Activated CD8-positive, alpha-beta memory T cell treated with anti-CD3 and anti-CD28 coated beads for 24 hours (primary cell): ENCODE measurements at places on chromosomes 6 and 20.
A peak's percentile ranks its signal among the peaks of the same experiment; 100 is the strongest.

- DNase-seq = no peak
Measured at GRCh38 chr6:29976253-29976587, 33.9 kb downstream of the HLA-A start.

DNA sequence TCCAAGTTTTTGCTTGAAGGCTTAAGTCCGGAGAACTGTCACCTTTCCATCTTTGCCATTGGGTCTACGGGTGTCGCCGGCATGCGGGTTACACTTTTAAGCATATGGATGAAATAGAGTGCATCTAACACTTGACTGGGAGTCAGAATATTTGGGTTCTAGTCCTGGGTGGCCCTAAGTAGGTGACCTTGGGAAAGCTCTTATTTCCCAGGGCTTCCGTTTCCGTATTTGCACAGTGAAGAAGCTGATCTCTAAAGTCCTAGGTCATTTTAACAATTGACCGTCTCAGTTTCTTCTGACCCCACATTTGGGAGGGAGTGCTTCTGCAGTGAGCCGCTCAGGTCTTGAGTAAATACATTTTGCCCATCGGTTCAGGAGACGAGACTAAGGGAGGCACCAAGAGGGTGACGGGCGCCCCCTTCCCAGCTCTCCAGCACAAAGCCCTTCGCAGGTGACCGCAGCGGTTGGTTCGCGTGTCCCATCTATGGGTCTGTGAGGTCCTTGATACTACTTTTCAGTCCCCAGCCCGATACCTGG is 651 bp upstream of the BLTP3A start:
- DNase-seq = no peak

- no peak for DNase-seq
Measured at GRCh38 chr6:101545191-101545590, 151.7 kb downstream of the GRIK2 start.

DNA sequence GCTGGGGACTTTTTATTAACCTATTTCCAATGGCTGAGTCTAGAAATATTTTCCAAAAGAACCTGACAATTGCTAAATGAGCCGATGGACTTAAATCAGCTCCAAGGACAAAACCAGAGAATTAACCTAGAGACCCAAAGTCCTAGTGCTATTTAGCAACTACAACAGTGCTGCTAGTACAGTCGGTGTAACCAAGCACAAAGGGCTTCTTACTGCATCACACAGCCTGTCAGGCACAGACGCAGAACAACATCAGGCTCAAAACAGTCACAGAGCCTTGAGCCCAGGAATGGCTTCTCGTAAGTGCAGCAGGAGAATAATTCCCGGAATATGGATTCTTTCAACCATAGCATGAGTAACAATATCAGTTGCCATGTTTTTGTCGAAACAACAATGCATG is 70.0 kb downstream of the GFOD1 start:
- no peak for DNase-seq

DNA sequence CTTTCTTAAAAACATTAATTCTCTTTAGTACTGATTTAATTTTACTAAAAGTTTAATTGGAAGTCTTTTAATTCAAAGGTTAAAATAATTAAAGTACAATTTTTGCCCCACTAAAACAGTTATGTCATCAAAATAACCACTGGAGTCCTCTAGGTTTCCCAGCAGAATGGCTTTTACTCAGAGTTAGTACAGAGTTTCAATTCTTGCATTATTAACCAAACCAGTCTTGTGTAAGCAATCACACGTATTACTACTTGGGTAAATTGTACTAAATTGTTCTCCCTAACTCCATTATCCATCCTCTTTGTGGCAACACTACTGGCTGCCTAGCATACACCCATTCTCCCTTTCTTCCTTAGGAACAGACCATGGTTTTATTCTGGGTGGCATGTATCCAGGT is 36.9 kb downstream of the CDK19 start:
- no peak for DNase-seq

DNA sequence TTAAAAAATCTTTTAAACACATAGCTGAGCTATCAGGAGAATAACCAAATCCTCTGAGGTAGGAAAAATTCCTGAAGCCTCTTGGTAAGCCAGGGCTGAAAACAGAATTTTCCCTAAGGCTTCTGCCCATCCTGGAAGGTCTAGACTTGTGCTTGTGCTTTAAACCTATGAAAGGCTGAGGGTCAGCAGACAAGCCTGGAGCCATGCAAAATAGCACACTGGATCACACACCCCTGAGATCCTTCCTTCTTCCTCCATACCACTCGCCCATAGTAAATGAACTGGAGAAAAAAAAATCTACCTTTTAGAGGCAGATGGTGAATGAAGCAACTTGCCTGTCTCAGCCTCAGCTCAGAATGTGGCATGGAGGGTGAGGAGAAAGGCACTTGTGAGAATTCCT is 144.4 kb downstream of the UBE3D start:
- no peak for DNase-seq

- no peak for DNase-seq
Measured at GRCh38 chr6:53829698-53830221, 35.0 kb downstream of the LRRC1 start.

- no peak for DNase-seq
Measured at GRCh38 chr6:27288136-27289044, 23.7 kb downstream of the POM121L2 start.

- no peak for DNase-seq
Measured at GRCh38 chr20:47368301-47368700, 11.8 kb upstream of the ZMYND8 start.

- peak; percentile 87 for DNase-seq
Measured at GRCh38 chr6:134175532-134176263, 123.3 kb upstream of the SLC2A12 start.

- no peak for DNase-seq
Measured at GRCh38 chr20:61052195-61052750, 199.8 kb upstream of the CDH4 start.

GRCh38 chr20:32474967-32475811 is 109.9 kb downstream of the NOL4L start:
- no peak for DNase-seq

DNA sequence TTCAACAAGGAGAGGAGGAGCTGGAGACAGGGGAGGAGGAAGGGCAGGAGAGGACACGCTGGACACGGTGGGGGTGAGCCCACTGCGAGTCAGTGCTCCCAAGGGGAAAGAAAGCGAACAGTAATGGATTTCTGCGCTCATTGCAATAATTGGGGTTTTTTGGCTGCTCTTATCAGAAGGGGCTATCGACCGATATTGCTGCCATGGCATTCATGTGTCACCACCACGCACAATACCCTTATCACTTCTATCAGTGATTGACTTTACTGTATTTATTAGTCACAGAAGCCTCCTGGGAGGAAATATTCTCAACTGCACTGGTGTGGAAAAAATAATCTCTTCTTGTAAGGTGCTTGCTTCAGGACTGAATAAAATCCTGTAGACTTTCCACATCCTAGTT is 55.8 kb downstream of the CEP43 start:
- DNase-seq = no peak

DNA sequence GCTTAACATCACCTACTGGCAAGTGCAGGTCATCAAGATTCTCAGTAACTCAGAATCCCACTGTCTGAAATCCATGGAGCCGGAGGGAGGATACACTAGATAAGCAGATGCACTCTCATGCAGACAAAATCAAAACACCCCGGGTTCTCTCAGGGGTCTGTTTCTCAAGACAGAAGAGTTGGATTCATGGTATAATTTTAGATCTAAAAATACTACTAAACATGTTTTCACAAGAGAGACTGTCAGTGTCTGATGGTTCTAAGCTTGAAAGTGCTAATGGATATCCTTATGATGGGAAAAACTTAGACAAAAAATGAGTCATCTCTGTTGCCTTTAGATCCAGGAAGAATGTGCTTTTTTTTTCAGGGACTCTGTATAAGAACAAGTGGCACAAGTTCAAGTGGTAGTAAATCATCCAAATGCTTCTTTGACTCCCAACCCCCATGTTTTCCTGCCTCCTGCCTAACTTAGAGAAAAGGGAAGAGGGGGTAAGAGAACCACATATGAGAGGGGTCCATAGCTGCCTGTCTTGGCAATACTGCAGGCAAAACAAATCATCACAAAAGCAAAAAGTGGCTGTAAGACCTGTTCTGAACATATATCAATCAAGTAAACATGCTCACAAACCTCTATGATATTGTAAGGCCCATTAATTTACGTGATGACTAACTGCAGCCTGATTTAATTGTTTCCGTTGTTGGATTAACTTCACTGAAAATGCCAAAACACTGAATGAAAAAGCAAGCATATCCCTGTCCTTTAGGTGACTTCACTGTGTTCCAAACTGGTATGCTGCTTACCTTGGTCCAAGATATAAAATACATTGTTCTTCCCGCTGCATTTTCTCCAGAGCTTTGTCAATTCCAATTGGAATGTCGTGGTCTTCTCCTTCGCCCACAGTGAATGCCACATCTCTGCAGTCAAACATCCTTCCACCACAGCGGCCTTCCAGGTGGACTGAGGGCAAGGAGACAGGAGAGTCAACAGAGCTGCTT is 84.0 kb upstream of the TULP1 start:
- no peak for DNase-seq

DNA sequence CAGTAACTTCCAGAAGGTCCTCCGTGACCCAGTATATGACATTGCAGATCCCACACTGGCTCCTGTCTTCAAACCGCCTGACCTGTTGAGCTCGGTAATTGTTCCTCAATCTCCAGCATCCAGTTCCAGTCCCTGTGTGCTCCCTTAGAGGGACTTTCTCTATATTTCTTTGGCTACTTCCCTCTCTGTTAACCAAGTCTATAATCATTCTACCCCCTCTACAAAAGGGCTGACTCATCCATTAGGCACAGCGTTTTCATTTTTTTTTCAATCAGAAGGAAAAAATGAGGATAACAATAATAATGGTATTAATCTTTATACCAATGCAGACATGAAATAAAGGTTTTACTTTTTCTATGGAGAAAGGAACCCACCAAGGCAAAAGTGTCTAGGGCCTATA is 69.3 kb downstream of the FAM229B start:
- DNase-seq = no peak

DNA sequence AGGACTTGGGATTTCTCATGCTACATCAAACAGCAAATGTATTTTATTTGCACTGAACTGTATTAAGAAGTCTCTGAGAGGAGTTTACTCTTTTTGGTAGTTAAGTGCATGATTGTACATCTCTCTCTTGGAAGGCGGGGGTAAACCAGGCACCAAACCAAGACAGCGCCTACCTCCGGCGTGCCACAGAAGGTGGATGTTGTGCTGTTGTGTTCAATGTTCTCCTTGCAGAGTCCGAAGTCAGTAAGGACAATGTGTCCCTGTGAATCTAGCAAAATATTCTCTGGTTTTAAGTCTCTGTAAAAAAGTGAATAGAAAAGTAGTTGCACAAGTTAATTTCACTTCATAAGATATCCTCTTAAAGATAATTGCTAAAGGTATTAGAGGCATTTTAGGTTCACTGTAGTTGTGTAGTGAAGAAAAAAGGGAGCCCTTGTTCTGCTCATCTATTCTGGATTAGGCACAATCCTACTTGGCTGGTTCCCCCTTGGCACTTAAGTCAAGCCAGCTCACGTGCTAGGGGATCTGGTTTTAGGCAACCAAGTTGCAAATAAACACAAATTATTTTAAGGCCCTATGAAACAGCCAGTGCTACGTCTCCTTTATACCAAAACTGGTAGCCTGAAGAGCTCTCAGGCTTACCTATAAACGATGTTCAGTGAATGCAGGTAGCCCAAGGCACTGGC is 119.7 kb upstream of the SLC2A12 start:
- no peak for DNase-seq

GRCh38 chr6:33585403-33586107 is 5.5 kb upstream of the BAK1 start:
- DNase-seq = peak; percentile 99

- DNase-seq = no peak
Measured at GRCh38 chr6:131979515-131980337, 28.6 kb upstream of the CCN2 start.

DNA sequence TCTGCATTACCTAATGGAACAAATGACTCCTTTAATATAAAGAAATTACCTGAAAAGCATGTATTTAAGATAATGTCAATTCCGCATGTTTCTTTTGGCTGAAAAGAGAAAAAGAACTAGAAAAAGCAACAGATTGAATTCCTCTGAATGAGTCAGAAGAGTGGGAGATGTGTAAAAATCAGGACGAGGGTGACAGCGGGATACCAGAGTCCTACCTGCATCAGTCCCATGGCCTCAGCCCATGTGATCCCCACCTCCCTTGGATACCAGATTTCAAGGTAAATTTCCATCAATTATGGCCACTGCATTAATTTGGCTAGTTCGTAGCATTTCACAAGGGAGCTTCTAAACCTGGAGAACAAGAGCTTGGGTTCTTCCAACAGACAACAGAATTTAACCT is 10.0 kb upstream of the MOXD1 start:
- no peak for DNase-seq

- DNase-seq = no peak
Measured at GRCh38 chr6:47016261-47016660, 25.9 kb downstream of the ADGRF1 start.

DNA sequence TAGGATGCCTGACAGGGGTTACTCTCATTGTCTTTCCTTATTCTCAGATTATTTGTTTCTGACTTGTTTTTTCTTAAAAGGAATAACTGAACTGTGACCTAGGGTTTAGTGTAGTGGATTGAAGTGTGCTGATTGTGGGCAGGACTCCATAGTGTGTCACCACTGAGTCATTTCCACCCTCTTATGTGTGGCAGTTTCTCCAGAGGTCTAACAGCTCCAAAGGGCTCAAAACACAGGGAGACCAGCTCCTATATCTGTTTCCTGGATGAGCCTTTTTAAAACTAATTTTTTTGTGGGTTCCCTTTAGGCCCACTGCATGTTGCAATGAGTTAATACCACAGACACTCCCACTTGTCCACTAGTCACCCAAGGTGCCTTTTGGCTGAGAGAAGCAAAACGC is 951.1 kb upstream of the ADGRB3 start:
- DNase-seq = no peak

- no peak for DNase-seq
Measured at GRCh38 chr20:25548613-25549086, 36.7 kb downstream of the NINL start.

- no peak for DNase-seq
Measured at GRCh38 chr6:46010270-46010669, 5.4 kb downstream of the CLIC5 start.

DNA sequence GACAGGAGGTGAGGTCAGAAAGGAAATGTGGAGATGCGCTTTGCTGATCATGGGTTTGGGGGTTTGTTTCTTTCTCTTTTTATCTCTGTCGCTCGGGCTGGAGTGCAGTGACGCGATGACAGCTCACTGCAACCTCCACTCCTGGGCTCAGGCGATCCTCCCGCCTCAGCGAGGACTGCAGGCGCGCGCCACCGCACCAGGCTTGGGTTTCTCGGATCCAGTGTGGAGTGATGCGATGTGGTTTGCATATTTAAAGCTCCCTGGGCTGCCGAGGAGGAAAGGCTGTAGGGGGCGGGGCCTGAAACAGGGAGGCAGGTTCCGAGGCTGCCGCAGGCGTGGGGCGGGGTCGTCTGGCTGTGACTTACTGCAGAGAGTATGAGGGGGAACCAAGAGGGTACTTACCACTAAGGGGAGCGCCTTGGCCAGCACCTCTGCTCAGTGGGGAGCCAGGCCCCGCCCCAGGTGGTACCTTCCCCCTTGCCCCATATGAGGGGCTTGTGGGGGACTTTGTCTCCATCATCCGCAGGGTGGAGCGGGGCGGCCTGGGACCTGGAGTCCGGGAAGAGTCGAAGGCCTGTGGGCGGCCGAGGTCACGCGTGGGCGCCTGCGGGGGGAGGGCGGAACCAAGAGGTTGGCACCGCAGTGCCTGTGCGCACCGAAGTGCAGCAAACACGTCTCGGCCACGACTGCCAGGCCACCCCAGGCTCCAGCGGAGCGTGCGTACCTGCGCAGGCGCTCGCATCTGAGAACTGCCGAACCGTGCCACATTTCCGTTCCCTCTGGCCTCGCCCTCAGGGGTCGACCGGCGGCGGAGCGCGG is 12.7 kb upstream of the BAK1 start:
- DNase-seq = peak; percentile 77

GRCh38 chr6:32844839-32845383 is 1.1 kb upstream of the PSMB8 start:
- DNase-seq = no peak
